ENCODE measurements at places on chromosomes 7 and 10.

GRCh38 chr10:28533571-28534304 lies 820 bp downstream of the WAC start:
- DNase-seq = no peak

GRCh38 chr10:58570307-58570723 lies 57.6 kb downstream of the BICC1 start:
- no peak for DNase-seq

GRCh38 chr7:150443793-150444540 lies 6.5 kb upstream of the GIMAP8 start:
- DNase-seq = no peak

GRCh38 chr7:116393654-116394053 lies 105.9 kb upstream of the CAV2 start:
- DNase-seq = no peak

GRCh38 chr7:101169838-101170551 lies 4.6 kb upstream of the VGF start:
- no peak for DNase-seq

- no peak for DNase-seq
Measured at GRCh38 chr7:89607792-89608191, 546.5 kb upstream of the STEAP1 start.

DNA sequence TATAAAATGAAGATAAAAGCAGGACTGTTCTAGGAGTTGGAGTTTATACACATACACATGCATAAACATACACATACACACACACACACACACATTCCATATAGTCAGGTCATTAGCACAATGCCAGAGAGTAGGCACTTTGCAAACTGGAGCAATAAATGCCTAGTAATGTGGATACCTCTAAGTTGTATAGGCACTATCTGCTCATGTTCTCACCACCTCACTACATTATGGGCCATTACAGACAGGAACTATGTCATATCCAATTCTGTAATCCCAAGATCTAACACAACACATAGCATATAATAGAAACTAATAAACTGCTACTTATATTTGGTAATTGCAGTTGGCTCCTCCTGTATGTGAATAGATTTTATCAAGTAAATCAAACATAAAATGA lies 115.6 kb downstream of the GRM8 start:
- no peak for DNase-seq

DNA sequence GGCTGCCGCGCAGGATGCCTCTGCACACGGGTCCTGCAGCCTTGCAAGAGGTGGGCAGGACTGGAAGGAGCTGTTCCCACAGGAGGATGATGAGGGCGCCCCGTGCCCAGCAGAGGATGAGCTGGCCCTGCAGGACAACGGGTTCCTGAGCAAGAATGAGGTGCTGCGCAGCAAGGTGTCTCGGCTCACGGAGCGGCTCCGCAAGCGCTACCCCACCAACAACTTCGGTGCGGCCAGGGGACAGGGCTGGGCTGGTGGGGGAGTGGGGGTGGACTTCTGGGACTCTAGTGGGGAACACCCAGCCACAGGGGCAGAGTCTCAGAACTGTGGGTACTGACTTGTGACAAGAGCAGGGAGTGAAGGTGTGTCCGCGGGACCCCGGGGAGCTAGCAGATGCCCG lies 16.0 kb downstream of the ZFYVE27 start:
- no peak for DNase-seq

GRCh38 chr10:59375990-59376389 lies 13.6 kb upstream of the FAM13C start:
- no peak for DNase-seq

- DNase-seq = no peak
Measured at GRCh38 chr10:88070080-88070880, 206.9 kb downstream of the PTEN start.

- DNase-seq = no peak
Measured at GRCh38 chr10:104441329-104442000, 87.8 kb downstream of the CFAP58 start.
